ENCODE measurements at places on chromosomes 5 and 9.

- no peak for DNase-seq
Measured at GRCh38 chr5:151587796-151588555, 3.2 kb downstream of the FAT2 start.

DNA sequence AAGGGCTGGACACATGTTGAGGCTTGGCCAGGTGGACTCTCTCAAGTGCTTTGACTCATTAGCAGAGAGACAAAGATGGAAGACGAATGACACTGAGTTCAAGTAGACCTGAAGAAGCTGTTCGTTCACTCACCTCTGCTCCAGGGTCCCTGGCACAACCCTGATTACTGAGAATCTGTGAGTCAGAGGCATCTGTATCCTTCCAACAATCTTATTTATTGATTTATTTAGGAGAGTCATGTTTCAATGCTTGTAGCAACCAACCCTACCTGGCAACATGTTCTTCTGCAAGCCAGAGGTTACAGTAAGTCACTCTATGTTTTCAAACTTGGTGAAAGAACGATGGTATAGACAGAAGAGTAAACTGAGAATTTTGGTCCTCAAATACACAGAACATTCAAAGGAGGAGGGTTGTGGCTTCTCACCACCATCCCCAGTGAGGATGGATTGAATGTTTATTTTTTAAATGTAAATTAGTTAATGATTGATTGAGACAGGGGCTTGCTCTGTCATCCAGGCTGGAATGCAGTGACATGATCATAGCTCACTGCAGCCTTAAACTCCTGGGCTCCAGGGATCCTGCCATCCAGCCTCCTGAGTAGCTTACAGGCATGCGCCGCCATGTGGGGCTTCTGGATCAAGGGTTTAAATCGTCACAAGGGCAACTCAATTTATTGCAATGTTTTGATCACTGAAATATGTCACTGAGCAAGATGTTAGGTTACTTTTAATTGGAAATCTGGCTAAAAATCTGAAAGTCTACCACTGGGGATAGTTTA is 55.7 kb upstream of the CARTPT start:
- DNase-seq, result no peak

GRCh38 chr5:24609706-24610105 is 35.1 kb downstream of the CDH10 start:
- DNase-seq, result no peak

DNA sequence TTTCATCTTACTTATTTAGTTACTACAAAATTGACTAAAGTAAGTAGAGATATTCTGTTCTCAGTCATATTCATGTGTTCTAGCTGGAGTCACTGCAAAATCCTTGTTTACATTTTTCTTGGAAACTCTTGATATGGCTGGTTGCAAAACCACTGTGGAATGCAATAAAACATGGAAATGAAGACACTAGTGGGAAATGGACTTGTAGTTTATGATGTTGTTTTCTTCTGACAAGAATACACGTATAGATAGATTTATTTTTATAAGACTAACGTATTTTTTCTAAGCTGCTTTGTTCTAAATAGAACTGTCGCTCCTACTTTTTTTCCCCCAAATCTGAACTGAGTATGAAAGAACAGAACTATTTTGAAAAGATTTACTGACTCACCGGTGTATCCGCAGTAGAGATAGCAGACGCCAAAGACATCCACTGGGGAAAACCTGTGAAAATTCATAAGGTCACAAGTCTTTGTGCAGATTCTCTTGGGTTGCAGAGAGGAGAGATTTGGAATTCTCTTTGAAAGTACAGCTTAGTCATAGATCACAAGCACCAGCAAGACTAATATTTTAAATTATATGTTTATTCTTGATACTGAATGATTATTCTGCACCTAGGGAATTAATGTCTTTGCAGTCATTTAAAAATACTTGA is 119.6 kb upstream of the TAF11L2 start:
- DNase-seq, result no peak

- no peak for DNase-seq
Measured at GRCh38 chr5:106860398-106861044, 810.2 kb downstream of the EFNA5 start.

- DNase-seq, result no peak
Measured at GRCh38 chr5:134492568-134492967, 32.9 kb upstream of the JADE2 start.

GRCh38 chr5:179973391-179973790 is 65.7 kb upstream of the TBC1D9B start:
- no peak for DNase-seq

DNA sequence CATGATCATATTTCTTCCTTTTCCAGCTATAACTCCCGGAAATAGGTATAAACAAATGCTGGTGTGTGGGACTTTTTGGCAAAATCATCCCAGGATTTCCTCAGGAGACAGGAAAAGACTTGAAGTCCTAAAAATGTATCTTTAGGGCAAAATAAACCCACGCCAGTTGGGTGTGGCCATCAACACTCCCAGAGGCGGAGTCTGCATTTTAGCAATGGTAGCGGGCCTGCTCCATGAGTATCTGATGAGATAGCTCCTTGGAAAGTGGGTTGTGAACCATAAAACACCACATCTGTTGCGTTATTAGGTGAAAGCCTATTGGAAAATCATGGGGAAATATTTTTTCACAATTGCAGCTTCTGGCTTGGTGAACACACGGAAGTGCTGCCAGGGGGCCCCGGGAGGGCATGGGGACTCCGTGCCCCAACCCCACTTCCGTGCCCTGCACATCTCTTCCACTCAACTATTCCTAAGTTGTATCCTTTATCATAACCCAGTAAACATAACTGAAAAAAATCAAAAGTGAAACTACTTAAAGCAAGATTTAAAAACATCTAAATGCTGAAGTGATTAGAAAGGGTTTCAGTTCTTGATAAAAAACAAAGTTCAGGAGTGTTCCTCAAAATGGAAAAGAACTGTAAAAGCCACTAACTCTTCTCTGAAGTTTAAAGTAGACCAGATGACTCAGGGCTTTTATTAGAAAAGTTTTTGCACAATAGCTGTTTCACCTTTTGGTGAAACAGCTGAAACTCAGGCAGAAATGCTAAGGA is 111.2 kb downstream of the LRRC70 start:
- no peak for DNase-seq

GRCh38 chr5:141686648-141687416 is 4.8 kb upstream of the ARAP3 start:
- no peak for DNase-seq

DNA sequence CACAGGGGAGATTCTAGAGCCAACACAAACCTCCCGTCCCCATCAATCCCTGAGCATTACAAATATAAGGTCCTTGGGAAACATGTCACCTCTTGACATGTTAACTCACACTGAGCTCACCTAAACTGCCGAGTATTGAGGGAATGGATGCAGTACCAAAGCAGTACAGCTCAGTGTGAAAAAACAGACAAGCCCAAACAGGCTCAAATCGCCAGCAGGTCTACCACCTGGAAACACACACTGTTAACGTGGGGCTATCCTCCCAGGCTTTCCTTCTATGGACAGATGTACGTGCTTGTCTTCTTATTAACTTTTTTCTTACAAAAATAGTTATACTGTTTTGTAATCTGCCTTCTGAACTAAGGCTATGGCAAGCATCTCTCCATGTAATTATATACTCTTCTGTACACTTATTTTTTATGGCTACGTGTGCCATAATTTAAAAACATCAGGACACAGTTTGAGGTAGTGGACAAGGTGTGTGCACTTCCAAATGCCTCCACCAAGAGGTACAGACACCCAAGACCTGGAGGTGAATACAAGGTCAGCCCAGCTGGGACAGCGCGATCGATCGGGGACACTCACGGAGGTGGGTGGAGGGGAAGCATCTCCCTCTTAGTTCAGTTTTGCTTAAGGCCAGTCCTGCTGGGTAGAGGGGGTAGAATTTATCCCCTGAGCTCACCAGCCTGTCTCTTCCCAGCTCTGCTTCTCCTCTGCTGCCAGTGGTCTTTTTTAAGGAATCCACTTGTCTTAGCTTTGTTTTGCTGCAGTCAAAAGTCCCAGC is 76.5 kb downstream of the DAP start:
- DNase-seq, result no peak

GRCh38 chr5:175921061-175921730 is 46.9 kb downstream of the THOC3 start:
- no peak for DNase-seq

- DNase-seq, result no peak
Measured at GRCh38 chr5:63963080-63963735, 963 bp upstream of the HTR1A start.

DNA sequence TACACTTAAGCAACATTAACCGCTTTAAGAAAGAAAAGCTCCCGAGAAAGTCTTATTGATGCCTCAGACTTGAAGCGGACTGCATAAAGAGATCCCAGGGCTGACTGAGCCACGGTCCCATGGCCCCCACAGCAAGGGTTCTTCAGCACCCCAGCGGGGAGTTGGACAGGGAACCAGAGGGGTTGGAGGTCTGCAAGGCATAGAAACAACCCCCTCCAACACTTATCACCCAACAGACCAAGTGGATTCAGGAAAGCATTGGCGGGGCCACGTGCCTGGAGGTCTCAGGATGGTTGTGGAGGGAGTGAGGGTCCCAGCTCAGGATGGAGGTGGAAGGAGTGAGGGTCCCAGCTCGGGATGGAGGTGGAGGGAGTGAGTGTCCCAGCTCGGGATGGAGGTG is 143.7 kb upstream of the IRX2 start:
- DNase-seq, result no peak

DNA sequence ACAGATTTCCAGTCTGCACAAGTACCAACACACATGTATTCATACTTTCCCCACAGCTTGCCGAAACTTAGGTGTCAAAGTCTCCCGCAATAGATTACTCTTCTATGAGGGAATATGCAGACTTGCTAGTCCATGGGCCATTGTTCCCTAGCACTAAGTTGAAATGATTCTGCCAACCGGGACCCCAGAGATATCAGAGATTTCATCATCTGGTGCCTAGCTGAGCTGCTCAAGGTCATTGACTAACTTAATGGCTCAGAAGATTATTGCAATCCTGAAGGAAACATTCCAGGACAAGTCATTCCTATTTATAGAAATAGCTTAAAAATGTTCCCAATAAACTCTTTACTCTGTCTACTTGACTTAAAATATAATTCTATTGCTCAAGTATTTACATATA is 202.6 kb downstream of the PIK3R1 start:
- DNase-seq, result no peak

- no peak for DNase-seq
Measured at GRCh38 chr5:15752663-15753285, 252.8 kb downstream of the FBXL7 start.

DNA sequence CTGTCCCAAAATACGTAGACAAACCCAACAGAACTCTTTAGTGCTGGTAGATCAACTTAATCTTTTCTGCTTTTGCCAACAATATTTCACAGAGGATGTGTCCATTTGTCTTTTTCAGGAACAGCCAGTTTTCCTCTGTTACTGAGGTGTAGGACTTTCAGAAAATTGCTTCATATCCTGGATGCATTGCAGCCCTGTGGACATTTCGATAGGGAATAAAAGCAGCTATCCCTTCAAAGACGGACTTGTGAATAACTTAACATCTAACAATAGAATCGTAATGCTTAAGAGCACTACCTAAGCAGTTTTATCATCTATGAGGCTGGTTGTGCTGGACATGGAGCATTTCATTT is 59.7 kb downstream of the PCSK1 start:
- no peak for DNase-seq

DNA sequence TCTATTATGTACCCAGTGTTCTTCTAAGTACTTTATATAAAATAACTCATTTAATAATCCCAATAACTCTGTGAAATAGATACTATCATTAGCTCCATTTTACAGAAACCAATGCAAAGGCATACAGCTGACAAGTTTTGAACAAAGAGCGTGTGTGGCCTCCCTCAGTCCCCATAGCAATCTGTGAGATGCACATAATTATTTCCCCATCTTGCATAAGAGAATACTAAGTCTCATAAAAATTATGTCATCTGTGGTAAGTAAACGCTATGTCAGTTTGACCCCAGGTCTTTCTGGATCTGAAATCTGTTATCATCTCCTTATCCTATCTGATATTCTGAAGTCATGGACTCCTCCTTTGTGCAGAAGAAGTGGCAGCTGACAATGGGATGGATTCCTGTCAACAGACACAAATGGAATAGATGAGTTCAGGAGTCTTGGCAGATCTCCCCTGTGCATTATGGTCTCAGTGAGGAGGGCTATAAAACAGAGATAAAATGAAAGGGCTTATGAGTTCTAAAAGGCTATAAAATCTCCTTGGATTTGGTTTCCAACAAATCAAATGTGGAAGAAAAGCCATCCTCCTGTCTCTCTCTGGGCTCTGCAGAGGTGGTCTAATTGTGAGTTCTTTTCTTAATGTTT is 162.5 kb upstream of the TLE4 start:
- no peak for DNase-seq

GRCh38 chr9:109894921-109895758 is 115.1 kb downstream of the PALM2AKAP2 start:
- DNase-seq, result no peak

GRCh38 chr9:36035006-36035405 is 1.7 kb upstream of the RECK start:
- no peak for DNase-seq

DNA sequence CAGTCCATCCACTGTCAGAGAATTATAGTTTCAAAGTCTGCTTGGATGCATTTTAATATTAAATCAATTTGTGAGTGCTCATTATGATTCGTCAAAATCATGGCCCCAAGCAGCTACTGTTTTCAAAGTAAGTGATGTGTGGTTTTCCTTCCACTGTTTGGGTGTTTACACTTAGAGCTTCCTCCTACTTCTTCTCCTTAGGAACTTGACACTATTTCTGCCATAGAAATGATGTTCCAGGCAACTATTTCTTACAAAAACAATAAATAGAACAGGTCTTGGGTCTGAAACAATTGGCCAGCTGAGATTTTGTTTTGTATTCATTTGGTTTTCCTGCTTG is 132.8 kb upstream of the RAI14 start:
- DNase-seq, result no peak

DNA sequence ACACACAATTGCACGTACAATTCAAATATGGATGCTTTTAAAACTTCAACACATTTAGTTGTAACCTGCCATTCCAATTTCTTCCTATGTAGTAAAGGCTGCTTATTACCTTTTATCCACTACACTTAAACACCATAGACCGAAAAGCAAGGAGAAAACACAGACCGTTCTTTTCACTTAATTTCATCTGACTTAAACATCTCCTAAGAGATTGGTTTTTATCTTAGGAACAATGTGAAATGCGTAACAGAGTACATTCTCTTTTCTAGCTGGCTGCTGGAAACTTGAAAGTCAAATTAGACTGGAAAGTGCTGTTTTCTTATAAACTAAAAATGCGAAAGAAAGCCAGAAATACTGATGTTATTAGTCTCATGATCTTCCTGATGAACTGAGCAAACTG is 241.8 kb downstream of the MLLT3 start:
- no peak for DNase-seq

DNA sequence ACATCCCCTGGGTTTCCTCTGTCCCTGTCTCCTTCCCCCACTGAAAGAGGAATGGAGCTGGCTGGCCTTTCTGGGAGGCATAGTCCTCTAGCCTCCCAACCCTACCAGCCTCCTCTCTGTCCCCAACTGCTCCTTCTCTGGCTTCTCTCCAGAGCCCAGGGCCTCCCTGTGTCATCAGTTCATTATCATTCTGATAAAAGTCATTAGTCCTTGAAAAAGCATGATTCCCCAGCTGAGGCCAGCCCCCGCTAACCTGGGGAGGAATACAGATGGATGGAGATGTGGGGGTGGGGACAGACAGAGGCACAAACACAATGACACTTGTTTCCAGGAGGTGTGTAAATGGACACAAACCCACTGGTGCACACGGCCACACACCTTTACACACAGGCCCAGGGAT is 73.6 kb upstream of the HSPA9 start:
- DNase-seq, result no peak

Measured in CD4-positive, alpha-beta memory T cell (primary cell).